ENCODE measurements at places on chromosomes 4 and X.

DNA sequence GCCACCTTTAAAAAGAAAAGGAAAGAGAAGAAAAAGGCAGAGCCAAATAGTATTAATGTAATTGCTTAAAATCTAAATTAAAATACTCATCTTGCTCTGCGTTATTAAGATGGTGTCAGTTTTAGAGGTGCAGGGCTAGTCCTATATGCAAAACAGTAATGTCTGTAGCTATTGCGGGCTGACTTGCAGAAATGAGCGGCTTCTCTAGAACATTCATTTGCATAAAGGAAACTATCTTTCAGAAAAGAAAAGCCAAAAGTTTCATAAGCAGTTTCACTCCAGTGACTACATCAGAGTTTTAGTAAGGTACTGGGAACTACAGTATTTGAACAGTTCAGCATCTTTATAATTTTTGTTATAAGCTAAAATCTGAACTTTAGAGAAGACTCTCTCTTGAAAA, 6.0 kb downstream of the SMAD1 start:
- DNase-seq, result no peak

GRCh38 chrX:56368962-56369361, 136.8 kb downstream of the KLF8 start:
- DNase-seq, result no peak

- DNase-seq, result peak; percentile 59
These were observed 593 bp downstream of the SH3RF1 start for GRCh38 chr4:169269916-169270809.

DNA sequence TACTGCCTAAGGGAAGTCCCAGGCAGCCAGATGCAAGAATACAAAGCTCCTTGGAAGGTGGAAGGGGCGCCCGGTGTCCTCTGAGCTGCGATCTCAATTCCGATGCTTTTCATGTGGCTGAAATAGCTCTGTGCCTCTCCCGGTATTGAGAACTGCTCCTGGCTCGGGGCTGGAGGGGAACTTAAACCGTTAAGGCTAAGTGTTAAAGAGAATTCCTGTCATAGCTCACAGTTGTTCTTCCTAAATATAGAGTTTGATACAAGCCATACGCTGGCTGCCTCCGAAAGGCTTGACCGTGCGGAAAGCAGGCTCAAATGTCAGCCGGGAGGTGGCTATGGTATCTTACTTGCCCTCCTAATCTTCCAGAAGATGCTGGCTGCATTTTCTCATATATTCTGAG, at the start of gene SMPX:
Gene SMPX (minus strand): TSS at position 157 of the 400 bp plus-strand sequence. CDS start 3,826 bp downstream, outside the sequence.
- no peak for DNase-seq

DNA sequence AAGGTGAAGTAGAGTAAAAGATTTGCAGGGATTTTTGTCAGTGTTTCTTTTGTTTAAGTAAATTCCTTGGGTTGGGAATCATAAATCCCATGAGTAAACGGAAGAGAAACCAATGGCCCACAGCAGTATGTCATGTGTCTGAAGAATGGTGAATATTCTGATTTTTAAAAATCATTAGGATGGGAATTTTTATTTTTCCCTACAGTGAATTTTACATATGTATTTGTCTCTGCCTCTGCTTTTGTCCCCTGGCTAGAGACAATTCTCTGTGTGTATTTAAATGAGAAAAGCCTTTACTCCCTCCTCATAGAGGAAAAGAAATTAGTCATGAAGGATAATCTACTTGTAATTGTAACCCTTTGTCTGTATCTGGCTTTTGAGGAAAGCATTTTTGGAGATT, 152.1 kb downstream of the THOC2 start:
- DNase-seq, result no peak

GRCh38 chrX:110310896-110311295, 7.0 kb downstream of the AMMECR1 start:
- no peak for DNase-seq

DNA sequence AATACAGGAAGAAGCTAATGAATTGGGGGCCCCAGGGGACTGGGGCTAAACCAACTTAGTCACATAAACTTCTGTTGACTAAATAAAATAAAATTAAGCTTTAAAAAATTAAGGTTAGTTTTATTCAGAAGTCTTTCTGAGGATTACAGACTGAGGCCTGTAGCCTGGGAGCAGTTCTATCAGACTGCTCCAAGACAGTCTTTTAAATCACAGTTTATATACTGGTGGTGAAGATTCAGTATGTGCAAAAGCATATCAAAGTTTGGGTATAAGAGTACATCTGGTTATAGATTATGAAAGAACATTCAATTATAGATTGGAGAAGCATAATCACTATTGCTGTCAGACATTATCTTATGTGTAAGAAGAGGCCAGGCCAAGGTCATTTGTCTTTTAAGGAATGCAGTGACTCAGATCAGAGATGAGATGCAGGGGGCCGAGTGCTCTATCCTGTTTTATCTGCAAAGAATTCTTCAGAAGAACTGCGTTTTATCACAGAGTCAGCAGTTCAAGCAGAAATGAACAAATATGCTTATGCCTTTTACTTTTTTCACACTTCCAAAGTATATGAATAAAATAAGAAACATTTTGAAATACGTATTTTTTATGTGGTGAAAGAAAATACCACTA, 109.4 kb downstream of the PDHA2 start:
- no peak for DNase-seq

DNA sequence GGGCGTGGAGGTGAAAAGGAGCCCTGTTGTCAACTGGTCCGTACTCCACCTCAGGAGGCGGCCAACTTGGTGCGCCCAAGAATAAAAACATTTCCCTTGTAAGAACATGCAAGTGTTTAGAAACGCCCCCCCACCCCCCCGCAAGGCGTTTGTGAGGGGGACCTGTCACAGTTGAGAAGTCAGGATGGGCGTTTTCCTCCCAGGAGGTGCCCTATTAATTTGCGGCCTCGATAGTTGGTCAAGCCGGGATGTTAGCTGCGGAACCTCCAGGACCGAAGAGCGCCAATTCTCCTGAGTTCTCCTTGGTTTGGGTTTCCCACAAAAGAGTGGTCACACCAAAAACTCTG, 651 bp upstream of the SAP30 start:
- no peak for DNase-seq

DNA sequence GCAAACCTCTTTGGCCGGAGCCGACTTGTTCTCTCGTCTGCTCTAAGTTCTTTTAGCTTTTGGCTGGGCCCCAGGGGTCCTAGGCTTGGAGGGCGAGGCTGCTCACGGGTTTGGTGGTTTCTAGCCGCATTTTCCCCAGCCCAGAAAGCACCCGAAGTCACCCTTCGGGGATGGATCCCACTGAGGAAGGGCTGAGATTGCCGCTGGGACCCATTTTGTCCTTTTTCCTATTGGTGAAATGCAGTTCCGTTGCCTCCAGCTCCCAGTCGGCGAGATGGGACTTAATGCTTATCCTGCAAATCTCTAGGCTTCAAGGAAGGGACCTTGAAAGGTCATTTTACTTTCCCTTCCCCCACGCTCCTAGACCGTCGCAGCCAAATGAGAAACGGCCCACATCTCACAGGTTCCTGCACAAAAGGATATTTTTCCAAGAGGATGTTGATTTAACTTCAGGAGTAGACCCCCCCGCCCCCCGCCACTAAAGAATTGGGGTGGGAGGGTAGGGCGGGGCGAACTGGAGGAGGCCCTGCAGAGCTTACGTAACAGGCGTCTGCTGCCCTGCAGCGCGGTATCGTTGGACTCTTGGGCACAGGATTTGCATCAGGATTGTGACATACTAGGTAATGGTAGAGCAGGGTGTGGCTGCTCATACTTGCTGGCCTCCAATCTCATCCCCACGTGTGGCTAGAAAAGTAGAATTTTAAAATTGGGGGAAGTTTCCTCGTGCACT, 564 bp downstream of the PGK1 start:
- peak; percentile 75 for DNase-seq

DNA sequence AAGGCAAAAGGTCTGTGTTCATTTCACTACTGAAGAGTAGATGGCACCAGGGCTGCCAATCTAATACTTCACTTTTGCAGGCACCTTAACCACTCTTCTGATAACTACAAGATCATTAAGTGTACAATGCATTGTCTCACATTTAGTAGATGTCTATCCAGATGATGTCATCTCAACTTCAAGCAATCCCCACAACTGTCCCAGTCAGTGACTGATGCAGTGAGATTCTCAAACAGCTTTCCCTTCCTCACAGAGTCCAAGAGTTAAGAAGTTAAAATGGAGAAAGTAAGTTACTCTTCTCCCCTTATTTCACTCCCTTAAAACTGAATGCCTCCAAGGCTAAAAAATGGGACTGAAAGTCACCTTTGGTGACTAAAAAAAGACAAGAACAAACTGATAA, 10.7 kb downstream of the AP1S2 start:
- no peak for DNase-seq

DNA sequence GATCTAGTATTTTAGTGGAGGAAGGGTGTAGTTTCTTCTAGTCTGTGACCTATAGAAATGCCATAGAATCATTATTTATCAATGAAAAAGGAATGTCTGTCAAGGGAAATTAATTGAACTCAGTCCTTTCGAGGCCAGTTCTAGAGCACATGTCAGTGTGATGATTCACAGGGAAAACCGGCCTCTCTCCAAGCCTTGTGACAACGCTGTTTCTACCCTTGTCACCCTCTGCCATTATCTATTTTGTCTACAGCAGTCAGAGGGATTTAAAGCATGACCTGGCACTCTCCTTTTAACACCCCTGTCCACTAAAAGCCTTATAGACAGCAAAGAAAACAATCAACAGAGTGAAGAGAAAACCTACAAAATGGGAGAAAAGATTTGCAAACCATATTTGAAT, 119.8 kb downstream of the DRD5 start:
- DNase-seq, result no peak

DNA sequence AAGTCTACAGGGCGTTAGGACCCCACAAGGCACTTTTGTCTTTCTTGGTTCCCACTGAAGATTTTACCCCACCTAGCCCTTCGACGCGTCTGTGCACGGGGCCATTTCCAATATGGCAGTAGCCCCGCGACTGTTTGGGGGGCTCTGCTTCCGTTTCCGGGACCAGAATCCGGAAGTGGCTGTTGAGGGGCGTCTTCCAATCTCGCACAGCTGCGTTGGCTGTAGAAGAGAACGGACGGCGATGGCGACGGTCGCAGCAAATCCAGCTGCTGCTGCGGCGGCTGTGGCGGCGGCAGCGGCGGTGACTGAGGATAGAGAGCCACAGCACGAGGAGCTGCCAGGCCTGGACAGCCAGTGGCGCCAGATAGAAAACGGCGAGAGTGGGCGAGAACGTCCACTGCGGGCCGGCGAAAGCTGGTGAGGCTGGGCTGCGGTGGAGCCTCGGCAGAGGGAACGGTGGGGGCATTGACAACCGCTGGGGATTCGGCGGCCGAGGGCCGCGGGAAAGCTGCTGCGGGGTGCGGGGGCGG, at the start of gene USP11:
Gene USP11 (plus strand): TSS at position 207 of the 530 bp plus-strand sequence. CDS start 35 bp downstream, at position 242.
- DNase-seq, result no peak

- no peak for DNase-seq
These were observed 92.8 kb upstream of the TMEM47 start for GRCh38 chrX:34749896-34750295.

DNA sequence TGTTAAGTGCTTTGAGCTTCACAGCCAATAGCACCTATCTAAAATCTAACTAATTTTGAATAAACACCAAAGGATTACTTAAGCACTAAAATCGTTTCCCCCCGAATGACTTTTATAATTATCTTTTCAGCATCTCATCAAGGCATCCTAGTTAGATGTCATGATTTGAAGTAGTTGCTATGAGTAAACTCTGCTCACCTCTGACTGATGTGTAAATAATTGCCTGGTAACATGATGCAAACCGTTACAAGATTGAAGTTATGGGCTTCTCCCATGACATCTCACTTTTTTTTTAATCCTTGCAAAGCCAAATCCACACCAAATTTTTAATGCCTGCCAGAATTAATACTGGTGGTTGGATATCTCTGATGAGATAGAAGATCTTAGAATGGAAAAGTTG, 377.1 kb downstream of the PRDM5 start:
- DNase-seq, result no peak

- DNase-seq, result no peak
These were observed 98.0 kb downstream of the RRAGB start for GRCh38 chrX:55815546-55815945.

DNA sequence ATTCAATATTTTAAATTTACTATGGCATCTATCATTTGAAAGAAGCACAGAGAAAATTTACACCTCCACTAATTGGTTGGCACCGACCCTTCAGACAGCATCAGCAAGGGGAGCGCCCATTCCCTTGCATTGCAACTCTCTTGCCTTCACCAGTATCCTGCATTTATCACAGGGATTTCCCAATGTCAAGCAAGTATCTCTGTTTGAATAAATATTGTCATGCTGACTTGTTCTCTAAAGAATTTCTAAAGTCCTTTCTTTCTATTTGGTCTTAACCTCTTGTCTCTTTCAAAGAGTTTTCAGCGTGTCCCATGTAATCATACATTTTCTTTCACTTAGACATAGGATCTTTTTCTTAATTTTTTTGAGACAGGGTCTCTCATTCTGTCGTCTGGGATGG, 10.4 kb downstream of the DCTD start:
- no peak for DNase-seq

- no peak for DNase-seq
These were observed 21.0 kb upstream of the ANAPC4 start for GRCh38 chr4:25356068-25356467.

DNA sequence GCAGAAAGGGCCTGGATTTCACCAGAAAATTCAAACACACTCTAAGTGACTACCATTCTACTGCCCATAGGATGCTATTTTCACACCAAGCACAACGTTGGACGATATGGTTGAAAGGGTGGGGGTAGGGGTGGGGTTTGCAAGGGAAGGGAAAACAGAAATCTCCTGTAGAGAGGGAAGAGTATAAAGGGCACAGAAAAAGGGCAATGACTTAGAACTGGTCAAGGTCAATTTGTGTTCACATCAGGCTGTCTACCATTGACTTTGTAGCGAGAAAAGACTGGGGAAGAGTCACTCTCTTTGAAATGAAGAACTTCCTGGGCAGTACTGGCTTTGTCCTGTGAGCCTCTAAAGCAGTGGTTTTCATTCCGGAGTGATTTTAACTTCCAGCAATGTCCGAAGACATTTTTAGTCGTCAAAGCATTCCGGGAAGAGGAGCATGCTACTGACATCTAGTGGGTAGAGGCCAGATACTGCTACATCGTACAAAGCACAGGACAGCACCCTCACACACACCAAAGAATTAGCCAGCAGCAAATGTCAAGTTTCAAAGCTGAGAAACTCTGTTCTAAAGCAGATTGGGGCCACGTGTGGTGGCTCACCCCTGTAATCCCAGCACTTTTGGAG, 48.4 kb upstream of the SLC7A3 start:
- DNase-seq, result no peak

GRCh38 chrX:3295731-3296130, 50.7 kb downstream of the MXRA5 start:
- DNase-seq, result no peak

- DNase-seq, result no peak
These were observed 46.1 kb downstream of the CCDC158 start for GRCh38 chr4:76374798-76375197.

- no peak for DNase-seq
These were observed 20.2 kb upstream of the GATB start for GRCh38 chr4:151781026-151781425.

- no peak for DNase-seq
These were observed 41.6 kb upstream of the IGSF1 start for GRCh38 chrX:131330735-131331134.

- no peak for DNase-seq
These were observed 7.7 kb upstream of the SLAIN2 start for GRCh38 chr4:48333587-48333986.

GRCh38 chr4:184310171-184310567, 92.5 kb upstream of the ENPP6 start:
- DNase-seq, result no peak

Measured in HL-60 (cell line).